Activated B cell treated with CpG ODN at 0.5 μM for 24 hours (primary cell): ENCODE measurements at places on chromosomes 1 and 21.

- no peak for DNase-seq
- H3K36me3 ChIP-seq: peaks cover 26% of the 10 kb centered on the region
- H3K4me3 ChIP-seq: peak overlapping the region; percentile 94
- H3K27ac ChIP-seq: peak overlapping the region; percentile 82
Measured at GRCh38 chr1:34858901-34859445, 576 bp downstream of the SMIM12 start.

GRCh38 chr1:208409176-208409575 is 165.0 kb upstream of the PLXNA2 start:
- no peak overlapping the region for H3K27ac ChIP-seq
- peaks cover 2% of the 10 kb centered on the region for H3K27me3 ChIP-seq
- no peak for DNase-seq
- no peaks in the 10 kb centered on the region for H3K4me1 ChIP-seq
- no peak overlapping the region for H3K4me3 ChIP-seq

DNA sequence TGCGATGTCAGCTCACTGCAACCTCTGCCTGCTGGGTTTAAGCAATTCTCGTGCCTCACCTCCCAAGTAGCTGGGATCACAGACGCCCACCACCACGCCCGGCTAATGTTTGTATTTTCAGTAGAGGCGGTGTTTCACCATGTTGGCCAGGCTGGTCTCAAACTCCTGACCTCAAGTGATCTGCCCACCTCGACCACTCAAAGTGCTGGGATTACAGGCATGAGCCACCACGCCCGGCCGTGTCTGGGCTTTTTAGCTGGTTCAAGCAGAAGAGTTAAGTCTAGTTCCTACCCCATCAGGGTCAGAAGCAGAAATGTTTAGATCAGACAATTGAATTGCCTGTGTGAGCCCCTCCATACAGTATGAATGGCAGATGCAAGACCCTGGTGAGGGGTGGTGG is 27.7 kb upstream of the RIPK4 start:
- H3K4me3 ChIP-seq: no peak overlapping the region
- H3K27ac ChIP-seq: no peak overlapping the region
- H3K36me3 ChIP-seq: peaks cover 21% of the 10 kb centered on the region

- no peaks in the 10 kb centered on the region for H3K36me3 ChIP-seq
- DNase-seq: no peak
- H3K27ac ChIP-seq: no peak overlapping the region
- no peaks in the 10 kb centered on the region for H3K27me3 ChIP-seq
Measured at GRCh38 chr1:109642626-109643025, 13.3 kb upstream of the GSTM4 start.

GRCh38 chr1:85494904-85495266 is 29.9 kb upstream of the DDAH1 start:
- no peak overlapping the region for H3K27ac ChIP-seq
- no peak overlapping the region for H3K4me3 ChIP-seq
- no peak for DNase-seq
- peaks cover 2% of the 10 kb centered on the region for H3K27me3 ChIP-seq

GRCh38 chr1:209657140-209657879 is 5.1 kb upstream of the LAMB3 start:
- H3K4me1 ChIP-seq: peaks cover 9% of the 10 kb centered on the region
- no peak for DNase-seq
- H3K27me3 ChIP-seq: peaks cover 16% of the 10 kb centered on the region
- no peaks in the 10 kb centered on the region for H3K36me3 ChIP-seq
- H3K27ac ChIP-seq: no peak overlapping the region

GRCh38 chr1:37237948-37238347 is 203.6 kb upstream of the GRIK3 start:
- peak overlapping the region; percentile 39 for H3K4me3 ChIP-seq
- DNase-seq: no peak
- peak overlapping the region; percentile 1 for H3K27ac ChIP-seq
